Stimulated activated CD8-positive, alpha-beta memory T cell treated with anti-CD3 and anti-CD28 coated beads, Interleukin-12 subunit alpha, Interleukin-12 subunit beta, amount 100 ng/mL, for 1 hour (primary cell): ENCODE measurements at places on chromosomes 12 and 14.

DNA sequence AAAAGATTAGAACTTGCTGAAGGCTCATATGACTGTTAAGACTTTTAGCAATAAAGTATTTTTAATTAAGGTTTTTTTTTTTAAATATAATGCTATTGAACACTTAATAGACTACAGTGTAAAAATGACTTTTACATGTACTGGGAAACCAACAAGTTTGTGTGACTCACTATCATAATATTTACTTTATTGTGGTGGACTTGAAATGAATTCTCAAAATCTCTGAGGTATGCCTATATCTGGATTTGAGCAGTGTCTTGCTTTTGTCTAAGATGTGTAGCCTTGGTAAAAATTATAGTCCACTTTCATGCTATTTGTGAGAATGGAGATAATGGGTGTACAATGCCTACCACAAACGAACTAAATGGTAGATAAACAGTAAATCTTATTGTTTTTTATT lies 33.9 kb upstream of the NAV3 start:
- DNase-seq, result no peak

DNA sequence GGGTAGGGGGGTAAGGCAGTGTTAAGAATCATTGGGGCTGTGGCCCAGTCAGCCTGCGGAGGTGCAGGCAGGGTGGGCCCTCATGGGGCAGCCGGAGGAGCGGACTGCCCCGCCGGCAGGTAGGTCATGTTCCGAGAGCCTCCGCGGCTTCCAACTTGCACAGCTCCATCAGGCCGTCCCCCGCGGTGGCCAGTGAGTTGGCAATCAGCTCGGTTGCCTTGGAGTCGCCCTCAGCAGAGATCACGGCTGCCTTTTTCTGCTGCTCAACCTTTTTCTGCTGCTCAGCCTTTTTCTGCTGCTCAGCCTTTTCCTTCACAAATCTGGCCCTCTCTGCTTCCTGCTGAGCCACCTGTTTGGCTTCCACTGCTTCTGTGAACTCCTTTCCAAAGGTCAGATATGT lies 41.1 kb upstream of the CSRNP2 start:
- no peak for DNase-seq

DNA sequence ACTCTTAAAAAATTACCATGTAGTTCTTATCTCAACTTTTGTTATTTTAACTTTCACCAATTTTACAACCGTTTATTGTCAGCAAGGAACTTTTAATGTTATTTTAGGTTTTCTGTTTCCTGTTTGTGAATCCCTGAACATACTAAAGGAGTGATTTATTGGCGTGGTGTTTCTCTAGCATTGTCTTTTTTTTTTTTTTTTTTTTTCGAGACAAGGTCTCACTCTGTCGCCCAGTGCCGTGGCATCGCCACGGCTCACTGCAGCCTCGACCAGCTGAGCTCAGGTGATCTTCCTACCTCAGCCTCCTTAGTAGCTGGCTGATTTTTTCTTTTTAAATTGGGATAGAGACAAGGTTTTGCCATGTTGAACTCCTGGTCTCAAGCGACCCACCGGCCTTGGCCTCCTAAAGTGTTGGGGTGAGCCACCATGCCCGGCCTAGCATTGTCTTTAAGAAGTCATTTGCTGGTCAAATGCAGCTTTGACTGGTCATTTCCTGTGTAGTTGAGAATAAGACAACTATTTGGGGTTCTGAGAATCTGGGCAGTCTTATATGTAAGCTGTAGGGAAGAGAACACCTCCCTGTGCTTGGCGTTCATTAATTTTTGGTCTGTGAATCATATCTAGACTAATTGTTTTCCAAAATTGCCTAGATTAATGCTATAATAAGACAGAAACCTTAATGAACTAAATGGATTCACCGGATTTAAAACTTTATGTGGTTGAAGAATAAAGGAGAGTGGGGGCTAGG lies 2.1 kb downstream of the WASHC4 start:
- DNase-seq, result no peak

- DNase-seq, result no peak
Measured at GRCh38 chr12:68559984-68560850, 50.5 kb upstream of the RAP1B start.

DNA sequence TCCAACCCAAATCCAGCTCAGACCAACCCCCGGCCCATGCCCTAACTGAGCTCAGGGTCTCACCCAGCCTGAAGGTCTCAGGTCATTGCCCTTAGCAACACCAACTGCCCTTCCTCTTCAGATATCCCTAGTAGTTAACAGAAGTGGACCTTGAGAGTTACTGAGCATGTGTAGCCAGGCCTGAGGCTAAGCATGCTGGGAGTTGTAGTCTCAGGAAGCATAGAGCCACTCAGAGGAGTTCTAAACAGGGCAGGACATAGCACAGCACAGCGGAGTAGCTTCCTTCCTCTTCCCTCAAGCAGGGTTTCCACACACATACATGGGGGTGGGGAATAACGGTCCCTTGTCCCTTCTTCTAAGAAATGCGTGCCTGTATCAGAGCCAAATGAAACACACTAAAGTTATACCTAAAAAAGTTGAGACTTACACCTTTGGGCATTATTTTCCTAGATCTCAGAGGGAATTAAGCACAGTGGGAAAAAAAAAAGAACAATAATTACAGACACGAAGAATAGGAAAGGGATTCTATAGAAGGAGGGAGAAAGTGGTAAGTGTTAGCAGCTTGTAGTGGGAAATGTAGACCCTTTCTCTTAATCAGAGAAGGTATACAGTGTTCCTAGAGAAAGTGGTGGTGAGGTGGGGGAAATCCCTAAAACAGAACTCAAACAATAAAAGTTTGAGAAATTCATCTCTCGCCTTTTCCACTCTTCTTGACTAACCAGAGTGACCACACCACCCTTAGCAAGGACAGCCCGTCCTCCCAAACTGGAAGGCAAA lies 4.4 kb downstream of the KMT2D start:
- DNase-seq, result no peak

GRCh38 chr14:77270361-77271112 lies 469 bp downstream of the NGB start:
- DNase-seq, result no peak

DNA sequence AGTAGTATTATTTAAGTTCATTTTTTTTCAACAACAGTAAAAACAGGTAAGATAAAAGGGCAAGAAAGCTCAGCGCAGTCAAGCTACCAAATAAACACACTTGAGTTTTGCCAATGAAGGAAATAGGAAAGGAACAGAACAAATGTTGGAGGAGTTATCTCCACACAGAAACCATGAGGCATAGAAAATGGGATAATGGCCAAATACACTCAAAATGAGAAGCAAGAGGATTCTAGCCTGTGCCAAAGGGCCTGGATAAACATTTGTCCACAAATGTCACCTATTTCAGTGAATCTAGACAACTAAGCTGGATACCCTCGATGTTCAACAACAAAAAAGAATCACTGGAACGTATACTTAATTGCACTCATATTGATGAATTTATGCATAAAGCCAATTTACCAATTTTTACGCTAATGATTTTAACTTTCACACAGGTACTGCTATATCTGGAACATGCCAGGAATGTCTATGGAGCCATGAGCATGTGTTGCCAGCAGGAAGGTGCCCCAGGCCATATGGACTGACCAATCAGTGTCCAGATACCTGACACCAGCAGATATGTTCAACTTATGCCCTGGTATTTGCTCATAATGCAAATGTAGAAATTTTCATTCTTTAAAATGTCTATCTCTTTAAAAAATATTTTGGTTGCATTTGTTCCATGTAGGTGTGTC lies 21.1 kb downstream of the ST8SIA1 start:
- no peak for DNase-seq

DNA sequence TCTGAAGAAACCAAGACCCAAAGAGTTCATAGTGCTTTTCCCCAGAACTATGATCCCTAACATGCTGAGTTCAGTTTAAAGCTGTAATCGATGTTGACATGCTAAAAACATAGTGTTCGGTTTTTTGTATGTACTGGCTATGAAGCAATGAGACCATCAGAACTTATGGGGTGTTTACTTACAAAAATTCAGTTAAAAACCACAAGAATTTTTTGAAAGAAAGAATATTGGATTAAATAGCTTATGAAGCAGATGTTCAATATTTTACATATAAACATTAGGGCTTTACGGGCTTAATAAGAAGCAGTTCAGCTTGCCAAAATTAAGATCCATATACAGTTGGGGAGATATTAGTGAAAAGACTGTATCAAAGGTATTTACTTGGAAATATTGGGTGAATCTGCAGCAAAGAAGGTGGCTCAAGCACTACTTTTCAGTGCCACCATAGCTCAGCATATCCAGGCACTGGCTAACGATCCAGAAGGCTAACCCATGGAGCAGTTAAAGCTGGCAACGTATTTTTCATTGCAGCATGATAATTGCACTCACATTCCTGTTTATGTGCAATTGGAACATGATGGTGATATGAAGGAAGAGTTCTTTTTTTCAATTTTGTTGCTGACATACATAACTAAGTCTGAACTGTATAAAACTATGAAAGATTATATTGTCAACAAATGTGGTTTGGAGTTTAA lies 125.9 kb downstream of the EFCAB11 start:
- DNase-seq, result no peak

DNA sequence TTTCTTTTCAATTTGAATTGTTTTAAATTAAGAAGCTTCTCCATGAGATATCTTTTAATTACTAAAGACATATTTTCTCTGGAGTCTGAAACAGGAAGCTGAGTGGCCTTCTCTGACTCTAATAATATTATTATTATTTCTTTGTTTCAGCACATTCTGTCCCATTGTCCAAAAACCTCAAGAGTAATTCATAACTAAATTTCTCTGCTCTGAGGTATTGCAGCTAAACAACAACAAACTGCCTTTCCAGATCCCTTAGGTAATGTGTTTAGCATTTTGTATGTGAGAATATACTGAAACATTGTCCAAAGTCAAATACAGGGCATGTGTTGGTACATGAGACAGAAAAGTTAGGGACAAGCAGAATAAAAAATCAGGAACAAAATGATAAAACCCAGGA lies 199.0 kb upstream of the FAR2 start:
- no peak for DNase-seq

DNA sequence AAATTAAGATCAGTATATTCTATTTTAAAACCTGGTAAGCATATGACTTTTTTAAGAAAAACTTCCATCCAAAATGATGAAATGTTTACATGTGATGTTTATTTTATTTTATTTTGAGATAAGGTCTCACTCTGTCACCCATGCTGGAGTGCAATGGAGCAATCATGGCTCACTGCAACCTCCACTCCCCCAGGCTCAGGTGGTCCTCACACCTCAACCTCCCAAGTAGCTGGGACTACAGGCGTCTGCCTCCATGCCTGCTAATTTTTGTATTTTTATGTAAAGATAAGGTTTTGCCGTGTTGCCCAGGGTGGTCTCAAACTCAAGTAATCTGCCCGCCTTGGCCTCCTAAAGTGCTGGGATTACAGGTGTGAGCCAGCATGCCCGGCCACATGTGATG lies 141.8 kb downstream of the ZFP36L1 start:
- no peak for DNase-seq

DNA sequence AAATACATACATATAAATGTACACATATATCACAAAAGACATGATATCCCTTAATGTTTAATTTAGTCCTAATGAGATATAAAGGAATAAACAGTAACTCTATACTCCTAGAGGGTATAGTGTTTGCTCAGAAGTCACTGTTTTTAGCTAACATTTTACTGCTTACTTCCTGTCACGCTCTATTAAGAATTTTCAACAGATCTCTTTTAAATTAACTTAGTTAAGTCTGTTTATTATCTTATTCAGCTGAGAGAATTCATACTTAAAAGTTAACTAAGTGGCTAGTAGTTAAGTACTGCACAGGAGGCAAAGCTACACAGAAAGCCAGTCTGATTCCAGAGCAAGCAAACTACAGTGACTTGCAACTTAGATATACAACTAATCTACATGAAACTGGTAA lies 39.9 kb downstream of the GXYLT1 start:
- DNase-seq, result no peak

- DNase-seq, result no peak
Measured at GRCh38 chr12:46831335-46832129, 5.7 kb upstream of the SLC38A4 start.

DNA sequence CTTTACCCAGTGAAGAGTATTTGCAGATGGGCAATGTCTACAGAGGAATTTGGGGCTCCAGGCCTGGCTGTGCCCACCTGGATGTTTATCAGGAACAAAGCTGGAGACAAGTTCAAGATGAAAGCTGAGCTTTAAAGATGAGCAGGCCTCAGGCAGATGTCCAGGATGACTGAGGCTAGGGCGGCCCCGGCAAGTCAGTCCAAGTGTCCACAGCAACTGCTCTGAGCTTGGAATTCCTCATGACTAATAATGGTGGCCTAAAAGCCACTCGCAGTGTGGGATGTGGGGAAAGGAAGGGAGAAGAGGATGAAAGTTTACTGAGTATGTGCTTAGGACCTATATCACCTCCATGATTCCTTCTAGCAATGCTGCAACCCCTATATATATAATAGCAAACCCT lies 128.2 kb upstream of the NOS1 start:
- DNase-seq, result no peak

DNA sequence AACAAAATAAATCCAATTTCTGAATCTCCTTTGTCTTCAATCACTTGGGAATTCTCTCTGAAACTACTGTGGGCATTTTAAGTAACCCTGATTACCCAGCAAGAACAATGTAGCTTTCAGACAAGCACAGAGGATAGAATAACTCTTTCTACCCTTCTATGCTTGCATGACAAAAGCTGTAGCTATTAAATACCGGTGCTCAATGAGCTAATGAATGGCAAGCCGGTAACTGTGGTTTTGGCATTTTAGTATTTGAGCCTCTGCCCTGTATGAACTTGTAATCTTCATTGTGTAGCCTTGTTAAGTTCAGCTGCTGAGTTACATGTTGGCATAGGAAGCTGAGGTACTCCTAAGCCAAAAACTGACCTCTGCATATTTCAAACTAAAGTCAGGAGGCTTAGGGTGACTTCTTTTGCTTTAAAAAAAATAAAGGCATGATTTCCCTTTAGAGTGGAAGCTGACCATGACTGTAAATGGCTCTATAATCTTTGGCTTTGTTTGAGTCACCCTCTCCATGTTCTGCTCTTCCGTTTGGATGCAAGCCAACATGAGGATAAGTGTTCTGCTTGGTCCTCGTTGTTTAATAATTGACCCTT lies 171.0 kb upstream of the HIF1A start:
- no peak for DNase-seq

DNA sequence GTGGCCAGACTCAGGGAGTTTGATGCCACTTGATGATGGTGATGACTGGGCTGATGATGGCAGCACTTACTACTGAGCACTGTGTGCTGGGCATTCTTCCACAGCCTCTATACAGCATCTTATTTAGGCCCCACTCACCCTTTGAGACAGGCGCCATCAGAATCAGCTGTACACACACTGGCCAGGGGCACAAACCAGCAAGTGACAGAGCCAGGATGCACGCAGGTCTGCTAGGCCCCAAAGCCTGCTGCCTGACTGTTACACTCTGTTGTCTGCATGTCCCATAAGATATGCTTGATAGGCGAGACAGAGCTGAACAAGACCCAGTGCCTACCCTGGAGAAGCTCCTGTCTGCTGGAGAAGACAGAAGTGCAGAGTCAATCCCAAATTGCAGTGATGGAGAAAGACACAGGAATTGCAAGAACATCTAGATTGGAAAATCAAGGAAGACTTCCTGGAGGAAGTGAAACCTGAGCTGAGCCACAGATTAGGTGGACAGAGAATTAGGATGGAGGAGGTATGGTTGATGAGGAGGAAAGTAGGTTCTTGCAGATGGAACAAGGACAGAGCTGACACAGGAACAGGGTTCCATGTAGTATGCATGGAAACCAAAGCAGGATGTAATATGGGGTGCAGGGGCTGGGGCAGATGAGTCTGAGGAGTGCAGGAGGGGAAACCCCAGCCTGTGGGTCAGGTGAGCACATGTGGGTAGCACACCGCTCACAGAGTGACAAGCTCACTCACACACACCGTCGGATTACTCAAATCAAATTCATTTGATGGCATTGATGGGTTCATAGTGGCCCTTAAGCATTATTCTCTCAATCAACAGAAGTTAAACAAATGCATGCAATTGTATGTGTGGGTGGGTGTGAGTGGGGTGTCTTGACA lies 117.3 kb downstream of the BEGAIN start:
- no peak for DNase-seq
